ENCODE measurements at places on chromosomes 2 and 18. TPM values are rescaled to one million over a fixed set of nuclear protein-coding genes. Genes with fewer than 3 reads are reported as not detected.

- DNase-seq, result peak; percentile 5
Measured at GRCh38 chr2:53913721-53914120, 54.0 kb upstream of the GPR75 start.

DNA sequence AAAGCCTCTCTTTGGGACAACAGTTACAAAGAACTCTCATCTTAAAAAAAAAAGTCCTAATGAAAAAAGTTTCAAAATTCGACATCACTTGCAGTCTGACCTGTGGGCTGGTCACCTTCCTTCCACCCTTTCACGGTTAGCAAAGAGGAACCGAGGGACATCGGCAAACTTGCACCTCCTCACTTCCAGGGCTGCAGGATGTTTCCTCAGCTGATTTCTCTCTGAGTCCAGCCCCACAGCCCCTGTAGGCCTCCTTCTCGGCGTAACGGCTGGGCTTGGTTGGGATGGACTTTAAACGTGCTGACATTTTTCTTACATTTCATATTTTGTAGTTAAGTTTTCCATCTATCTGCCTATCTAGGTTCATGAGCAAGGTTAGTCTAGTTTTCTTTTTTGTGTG is 5.7 kb upstream of the CAB39 start:
- no peak for DNase-seq

Gene DCC
- 15.1 TPM for total RNA-seq

DNA sequence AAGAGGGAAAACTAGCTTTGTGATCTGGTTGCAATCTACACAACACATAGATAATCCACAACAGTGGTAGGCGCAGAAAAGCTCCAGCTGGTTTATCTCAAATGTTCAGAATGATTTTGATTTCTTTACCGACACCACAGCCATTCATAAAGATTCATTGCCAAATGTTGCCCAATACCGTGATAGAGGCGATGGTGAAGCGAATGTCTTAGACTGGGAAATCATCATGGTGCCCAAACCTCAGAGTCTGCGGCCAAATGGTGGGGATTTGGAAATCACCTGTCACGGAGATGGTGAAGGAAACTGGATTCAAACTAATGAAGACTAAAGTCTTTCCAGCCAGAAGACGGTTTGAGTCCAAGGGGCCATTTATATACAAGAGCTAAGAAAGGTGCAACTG is 48.5 kb upstream of the CCDC150 start:
- DNase-seq, result no peak

DNA sequence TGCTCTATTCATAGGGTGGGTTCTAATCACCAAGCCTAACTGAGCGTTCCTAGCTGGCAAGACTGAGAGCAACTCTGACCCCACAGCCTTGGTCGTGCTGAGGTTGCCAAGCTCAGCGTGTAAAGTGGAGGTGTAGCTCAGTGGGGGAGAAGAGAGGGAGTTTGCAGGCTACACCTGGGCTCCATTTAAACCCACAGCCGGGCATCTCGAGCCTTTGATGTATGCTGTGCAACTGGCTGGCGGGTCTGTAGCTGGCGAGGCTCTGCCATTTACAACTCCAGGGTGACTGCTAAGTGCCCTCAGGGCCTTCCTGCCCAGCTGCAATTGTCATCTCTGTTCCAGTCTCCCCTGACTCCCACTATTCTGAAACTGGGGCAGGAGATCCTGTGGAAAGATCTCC is 20.0 kb upstream of the CHRNA1 start:
- DNase-seq, result no peak

All from frontal cortex (tissue), 4 donors.